Activated T-cell treated with anti-CD3 and anti-CD28 coated beads, Interleukin-2, amount 50 U/mL, for 1 hour (primary cell): ENCODE measurements at places on chromosomes 7 and 10.

- DNase-seq: no peak
Observed at GRCh38 chr10:126659750-126660149, 10.7 kb downstream of the C10orf90 start.

- DNase-seq: no peak
Observed at GRCh38 chr7:28112012-28112411, 68.6 kb downstream of the JAZF1 start.

DNA sequence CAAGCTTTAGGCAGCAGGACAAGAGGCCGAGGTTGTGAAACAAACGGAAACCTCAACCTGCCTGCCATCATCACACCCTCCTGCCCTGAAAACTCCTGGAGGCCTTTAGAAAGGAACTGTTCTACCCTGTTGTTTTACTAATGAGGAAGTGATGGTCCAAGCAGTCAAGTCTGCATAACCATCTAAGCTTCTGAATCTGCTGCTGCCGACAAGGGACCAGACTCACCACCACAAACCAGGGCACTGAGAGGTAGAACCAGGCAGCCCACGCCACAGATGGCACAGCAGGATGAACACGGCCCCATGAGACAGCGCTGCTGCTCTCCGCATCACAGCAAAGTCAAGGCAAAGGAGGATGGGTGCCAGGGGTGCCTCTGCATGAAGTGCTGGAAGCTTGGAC, 209.4 kb downstream of the CELF2 start:
- DNase-seq: no peak

- DNase-seq: no peak
Observed at GRCh38 chr10:32051926-32052325, 4.3 kb downstream of the KIF5B start.

- no peak for DNase-seq
Observed at GRCh38 chr7:1494447-1494846, 9.7 kb downstream of the INTS1 start.

DNA sequence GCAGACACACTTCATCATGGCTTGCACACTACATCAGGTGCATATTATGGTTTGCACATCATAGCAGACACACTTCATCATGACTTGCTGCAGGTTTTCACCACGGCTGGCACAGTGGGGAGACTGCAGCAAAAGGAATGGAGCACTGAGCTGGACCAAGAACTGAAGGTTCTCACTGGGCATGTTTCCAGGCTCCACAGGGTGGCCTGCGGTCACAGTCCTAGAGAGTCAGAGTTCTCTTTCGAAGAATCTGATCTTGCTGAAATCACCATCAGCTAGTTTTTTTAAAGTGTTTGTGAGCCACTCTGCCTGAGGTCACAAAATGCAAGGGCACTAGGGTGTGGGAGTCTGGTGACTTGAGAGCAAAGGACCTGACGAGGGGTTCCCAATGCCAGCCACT, 140.4 kb upstream of the NPY start:
- DNase-seq: no peak

DNA sequence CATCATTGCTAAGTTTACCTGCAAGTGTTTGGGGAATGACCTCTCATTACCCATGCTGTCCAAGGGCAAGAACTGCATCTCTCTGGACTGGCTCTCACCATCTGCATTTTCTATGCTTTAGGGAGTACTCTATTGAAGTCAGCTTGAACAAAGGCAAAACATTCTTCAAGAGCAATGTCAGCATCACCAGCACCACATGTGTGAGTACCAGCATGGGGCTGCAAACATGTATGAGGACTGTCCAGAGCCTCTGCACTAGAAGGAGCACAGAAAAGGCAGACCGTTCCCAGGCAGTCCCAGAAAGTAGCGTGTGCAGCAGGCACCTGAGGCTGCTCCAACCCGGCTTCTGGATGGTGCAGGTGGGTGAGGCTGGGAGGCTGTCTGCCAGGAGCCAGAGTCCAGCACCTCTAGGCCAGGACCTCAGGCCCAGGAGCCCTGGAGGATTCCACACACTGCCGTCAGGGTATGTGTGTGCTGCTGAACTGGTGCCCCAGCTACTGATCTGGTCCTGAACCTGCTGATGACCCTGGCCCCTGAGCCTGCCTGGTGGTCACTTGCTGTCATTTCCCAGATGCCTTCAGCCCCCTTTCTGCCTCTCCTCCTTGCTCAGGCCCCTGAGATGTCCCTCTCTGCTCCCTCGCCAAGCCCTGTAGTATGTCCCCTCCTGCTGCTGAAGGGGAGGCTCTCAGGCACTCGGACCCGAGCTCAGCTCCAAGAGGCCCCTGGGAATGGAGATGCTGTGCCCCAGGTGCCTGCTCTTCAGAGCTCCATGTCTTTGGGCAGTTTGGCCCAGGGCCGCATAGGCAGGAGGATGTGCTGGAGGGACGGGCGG, 20.7 kb downstream of the ANTXRL start:
- no peak for DNase-seq

DNA sequence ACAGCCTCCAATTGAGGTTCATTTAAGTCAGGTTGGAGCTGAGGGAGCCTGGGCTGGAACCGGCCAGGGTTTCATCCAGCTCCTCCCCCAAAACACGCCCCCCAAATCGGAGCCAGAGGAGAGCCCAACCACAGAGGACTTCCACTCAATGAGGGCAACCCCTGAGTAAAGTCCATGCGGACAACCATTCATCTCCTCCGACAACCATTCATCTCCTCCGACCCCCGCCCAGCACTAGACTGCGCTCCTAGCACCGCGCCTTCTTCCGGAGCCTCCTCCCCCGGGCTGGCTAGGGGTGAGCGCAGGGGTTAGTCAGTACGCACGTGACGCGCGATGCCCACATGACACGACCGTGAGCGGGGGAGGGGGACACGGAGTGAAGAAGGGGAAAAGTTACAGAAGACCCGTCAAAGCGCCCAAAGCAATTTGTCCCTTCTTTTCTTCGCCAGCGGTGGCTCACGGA, 1.4 kb downstream of the MAGI2 start:
- DNase-seq: no peak

DNA sequence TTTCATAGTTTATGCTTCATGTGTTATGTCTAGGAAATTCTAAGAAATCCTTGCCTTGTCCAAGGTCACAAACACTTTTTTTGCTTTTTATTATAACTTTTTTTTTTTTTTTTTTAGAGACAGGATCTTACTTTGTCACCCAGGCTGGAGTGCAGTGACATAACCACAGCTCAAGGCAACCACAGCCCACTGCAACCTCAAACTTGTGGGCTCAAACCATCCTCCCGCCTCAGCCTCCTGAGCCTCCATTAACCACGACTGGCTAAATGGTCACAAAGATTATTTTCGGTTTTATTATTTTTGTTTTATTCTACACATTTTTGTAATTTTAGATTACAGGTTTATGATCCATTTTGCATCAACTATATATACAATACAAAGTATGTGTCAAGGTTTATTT, 7.1 kb upstream of the FAM204A start:
- DNase-seq: no peak

- DNase-seq: no peak
Observed at GRCh38 chr7:38561166-38561565, 70.0 kb downstream of the AMPH start.

- DNase-seq: no peak
Observed at GRCh38 chr10:70432561-70433263, 8.8 kb downstream of the NODAL start.

GRCh38 chr10:49176310-49177268, 11.6 kb downstream of the TMEM273 start:
- no peak for DNase-seq

DNA sequence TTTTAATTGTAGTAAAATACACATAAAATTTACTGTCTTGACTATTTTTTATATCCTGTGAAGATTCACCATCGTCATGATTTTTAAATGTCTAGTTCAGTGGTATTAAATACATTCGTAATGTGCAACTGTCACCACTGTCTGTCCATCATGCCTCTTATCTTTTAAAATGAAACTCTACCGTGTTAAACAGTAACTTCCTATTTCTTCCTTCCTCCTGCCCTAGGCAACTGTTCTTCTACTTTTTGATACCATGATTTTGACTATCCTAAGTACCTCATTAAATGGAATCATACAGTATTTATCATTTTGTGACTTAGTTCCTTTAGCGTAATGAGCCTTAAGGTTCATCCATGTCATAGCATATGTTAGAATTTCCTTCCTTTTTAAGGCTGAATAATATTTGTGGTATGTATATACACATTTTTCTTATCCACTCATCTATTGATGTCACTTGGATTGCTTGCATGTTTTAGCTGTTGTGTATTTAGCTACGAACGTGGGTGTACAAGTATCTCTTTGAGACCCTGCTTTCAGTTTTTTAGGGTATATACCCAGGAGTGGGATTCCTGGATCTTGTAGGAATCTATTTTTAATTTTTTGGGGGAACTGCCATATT, 13.5 kb downstream of the SLK start:
- DNase-seq: no peak

- no peak for DNase-seq
Observed at GRCh38 chr7:102152672-102153598, 133.7 kb upstream of the SH2B2 start.

DNA sequence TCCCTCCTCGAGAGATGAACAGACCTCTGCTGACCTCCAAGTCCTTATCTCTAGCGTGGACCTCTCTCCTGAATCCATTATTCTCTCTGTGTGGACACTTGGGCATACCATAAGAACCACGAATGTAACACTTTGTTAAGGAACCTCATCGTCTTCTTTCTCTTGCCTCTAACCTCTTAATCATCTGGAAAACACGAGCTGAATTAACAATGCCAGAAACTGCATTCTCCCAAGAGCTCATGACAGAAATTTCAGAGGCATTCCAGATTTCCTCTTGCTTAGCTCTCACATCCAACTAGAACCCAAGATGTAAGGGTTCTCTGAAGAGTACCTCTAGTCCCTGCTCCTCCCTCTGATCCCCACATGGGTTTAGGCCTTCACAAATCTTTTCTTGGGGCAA, 101.5 kb downstream of the TRIL start:
- DNase-seq: no peak

GRCh38 chr7:80275192-80275605, 140.6 kb downstream of the GNAI1 start:
- DNase-seq: no peak

DNA sequence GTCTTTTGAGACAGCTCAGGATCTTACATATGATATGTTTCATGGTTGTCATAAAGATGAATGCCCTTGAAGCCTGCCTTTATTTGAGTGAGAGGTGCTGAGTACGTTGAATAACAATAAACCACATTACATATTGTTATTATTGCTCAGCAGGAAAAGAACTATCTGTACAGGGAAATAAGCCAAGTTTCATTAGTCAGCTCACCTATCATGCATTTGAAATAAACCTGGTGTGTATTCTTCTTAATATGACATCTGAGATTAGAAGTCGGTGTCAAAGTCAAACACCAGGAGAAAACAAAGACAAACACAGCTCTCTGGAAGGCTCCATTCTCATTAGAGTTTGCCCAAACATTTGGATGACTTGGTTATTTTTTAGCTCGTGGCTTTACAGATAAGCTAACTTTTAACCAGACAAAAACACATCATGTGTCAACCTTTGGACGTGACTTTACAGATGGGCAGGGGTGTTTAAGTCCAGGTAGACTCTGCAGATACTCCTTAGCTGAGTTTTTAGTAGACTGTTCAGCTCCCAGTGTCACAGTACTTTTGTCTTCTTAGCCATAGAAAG, 71.2 kb upstream of the AOAH start:
- no peak for DNase-seq

- no peak for DNase-seq
Observed at GRCh38 chr10:21891439-21891838, 112.1 kb downstream of the DNAJC1 start.

GRCh38 chr7:158574308-158575036, 13.2 kb downstream of the PTPRN2 start:
- DNase-seq: no peak

DNA sequence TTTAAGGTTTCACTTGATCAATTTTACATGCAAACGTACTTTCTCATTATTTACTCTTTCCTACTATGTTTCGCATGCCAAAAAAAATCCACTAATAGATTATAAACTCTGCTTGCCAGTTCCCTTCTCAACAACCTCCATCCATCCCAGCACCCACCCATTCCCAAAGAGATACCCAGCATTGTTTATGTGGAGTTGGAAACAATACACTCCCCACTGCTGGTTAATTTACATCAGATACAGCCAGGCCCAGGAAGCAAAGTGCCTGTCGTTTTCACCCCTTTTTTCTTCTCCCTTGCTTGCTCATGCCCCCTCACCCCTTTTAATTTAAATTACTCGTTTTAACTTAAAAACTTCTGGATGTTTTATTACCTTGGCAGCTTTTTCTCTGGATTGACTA, 59.9 kb downstream of the HIBADH start:
- DNase-seq: no peak

GRCh38 chr10:78266741-78267469, 233.2 kb downstream of the RPS24 start:
- DNase-seq: no peak

DNA sequence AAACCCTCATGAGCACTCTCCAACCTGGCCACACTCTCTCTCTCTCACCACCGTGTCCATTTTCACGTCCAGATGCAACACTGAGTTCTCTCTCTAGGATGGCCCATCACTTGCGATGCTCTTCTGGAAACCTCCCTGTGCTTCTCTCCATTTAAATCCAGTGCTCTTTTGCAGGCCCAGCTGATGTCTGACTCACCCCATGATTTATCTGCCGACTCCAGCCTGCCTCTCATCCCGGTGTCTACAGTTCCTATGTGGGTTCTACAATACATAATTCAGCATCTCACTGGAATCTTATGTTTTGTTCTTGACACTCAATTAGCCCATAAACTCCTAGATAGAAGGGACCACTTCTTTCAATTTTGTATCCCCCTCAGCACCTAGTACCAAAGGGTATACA, 5.0 kb downstream of the TPK1 start:
- DNase-seq: no peak

DNA sequence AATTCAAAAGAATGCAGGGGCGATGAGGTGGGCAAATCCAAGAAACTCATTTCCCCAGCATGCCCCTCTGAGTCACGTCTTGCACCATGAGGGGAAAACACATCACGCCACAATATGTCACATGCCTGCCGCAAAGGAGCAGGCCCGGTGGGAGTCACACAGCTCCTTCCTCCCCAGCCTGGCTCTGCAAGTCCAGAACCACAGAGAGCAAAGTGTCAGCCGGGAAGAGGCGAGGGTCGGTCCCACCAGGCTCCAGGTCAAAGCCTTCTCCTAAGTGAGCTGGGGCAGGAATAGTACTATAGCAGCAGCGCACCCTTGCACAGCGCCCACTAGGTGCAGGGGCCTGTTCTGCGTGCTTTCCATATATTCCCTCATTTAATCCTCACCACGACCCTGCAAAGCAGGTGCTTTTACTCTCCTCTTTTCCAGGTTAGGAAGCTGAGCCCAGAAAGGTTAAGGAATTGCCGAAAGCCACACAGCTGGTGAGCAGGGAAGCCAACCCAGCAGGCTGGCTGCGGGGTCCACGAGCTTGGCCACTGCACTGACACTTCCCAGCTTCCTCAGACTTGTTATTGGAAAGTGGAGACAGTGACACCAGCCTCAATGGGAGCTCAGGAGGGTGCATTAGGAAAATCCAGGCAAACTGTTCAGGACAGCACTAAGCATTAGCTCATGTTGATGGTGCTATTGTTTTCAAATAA, 94.0 kb upstream of the ZMIZ1 start:
- DNase-seq: peak; percentile 42

GRCh38 chr7:6392712-6393666, 54.8 kb downstream of the DAGLB start:
- DNase-seq: no peak
